ENCODE measurements at places on chromosomes 4 and X.
A peak's percentile ranks its signal among the peaks of the same experiment; 100 is the strongest.

GRCh38 chrX:97639526-97639925, 755.8 kb downstream of the RPA4 start:
- DNase-seq: no peak

GRCh38 chr4:144809056-144809640, 163.2 kb downstream of the HHIP start:
- no peak for DNase-seq

GRCh38 chr4:145881989-145882388, 56.6 kb downstream of the ZNF827 start:
- DNase-seq: no peak

DNA sequence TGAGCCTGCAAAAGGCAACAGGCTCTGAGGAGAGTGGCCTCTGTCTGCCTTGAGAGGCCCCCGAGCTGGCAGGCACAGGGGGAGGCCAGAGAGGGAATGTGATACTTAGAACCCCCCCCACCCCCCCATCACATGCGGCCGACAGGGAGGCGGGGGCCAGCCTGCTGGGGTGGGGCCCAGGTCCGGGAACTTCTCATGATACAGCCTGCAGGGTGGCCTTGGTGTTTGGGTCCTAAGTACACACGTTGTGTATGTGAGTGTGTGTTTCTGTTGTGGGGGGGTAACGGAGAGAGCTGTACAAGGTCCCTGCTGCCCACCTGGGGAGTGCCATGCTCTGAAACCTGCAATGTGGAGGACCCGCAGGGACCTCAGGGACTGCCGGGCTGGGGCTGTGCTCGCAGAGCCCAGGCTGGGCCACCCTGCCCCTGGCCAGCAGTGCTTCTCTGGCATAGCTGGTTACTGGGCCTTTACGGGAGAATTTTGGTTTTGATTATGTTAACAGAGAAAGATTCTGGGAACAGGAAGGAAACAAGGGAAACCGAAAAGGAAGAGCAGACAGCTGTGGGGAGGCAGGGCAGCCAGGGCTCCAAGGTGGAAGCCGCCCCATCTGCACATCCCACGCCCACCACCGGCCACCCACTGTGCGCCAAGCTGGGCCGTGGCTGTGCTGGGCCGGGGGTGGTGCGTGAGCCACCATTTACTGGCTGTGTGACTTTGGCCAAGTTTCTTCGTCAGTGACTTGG, 19.9 kb downstream of the SH3BP2 start:
- DNase-seq: no peak

GRCh38 chr4:100188829-100189228, 1.4 kb downstream of the DDIT4L start:
- DNase-seq: no peak

DNA sequence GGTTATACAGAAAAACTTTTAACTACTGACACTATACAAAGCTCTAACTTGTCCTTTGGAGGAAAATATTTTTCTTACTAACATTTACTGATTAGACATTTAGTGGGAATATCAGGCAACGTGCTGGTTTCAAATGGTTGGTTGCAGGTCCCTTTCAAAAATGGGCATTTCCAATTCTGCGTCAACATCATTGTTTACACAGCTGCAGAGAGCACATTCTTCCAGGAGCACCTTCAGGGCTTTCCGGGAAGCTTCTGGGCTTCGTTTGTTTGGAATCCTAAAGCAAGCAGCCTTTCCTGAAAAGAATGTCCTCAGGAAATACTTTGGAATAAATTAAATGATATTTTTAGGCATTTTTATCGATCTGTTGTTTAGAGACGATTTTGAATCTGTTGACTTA, 289.7 kb downstream of the TRIML1 start:
- DNase-seq: no peak

GRCh38 chr4:128812442-128813235, 3.1 kb downstream of the JADE1 start:
- DNase-seq: no peak

DNA sequence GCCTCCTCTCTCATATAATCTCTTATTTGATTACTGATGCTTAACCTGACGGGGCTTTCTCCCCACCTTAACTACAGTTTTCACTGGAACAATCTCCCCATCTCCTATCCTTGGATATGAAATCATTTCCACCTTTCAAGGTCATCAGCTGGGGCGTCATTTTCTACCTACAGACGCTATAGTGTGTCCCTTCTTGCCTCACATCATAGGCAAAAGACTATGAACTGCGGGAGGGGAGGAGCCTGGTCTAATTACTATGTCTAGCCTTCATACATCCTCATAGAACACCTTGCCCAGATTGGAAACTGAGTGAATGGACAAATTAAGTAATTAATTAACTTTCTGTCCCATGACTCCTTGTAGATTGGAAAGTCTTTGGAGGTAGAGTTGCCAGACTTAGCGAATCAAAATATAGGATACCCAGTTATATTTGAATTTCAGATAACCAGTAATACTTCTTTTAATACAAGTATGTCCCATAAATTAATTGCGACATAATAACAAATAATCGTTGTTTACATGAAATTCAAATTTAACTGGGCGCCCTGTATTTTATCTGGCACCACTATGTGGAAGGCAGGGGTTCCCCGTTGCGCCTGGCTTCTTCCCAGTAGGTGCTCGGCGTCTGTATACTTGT, 752 bp upstream of the ATP6AP2 start:
- no peak for DNase-seq

- no peak for DNase-seq
These were observed 192.2 kb downstream of the FGF13 start for GRCh38 chrX:138519296-138519695.

GRCh38 chr4:23305026-23305425, 584.8 kb downstream of the PPARGC1A start:
- DNase-seq: no peak

DNA sequence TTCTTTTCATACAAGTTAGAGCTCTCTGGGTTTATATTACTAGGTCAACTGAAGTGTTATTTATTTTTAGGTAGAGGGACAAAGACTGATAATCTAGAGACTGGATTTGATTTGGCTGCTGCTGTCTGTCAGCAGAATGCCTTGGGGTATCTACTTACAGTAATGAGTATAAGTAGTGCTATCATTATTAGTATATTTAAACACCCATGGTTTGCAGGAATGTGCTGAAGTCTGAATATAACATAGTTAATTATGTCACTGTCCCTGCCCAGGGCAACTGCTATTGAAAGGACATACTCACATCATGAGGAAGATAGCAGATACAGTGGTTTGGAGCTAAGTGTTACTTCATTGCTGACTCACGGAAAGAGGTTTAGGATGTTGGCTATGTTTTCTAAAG, 76.2 kb downstream of the PRRG1 start:
- no peak for DNase-seq

DNA sequence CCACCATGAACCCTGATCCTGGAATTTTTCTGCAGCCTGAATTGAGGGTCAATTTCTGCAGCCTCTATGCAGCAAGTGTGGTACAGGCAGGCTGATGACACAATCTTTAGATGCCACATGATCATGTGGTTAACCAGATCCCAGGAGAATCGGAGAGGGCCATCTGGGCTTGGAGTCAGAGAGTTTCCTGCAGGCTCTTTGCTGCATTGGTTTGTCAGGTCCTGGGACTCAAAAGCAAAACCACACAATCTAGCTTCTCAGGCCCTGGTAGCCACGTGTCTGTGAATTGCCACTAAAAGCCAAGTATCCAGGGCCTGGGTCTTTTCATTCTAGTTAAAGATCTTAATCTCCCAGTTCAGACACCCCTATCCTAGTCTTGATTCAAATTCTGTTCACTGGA, 464.5 kb downstream of the BCOR start:
- no peak for DNase-seq

GRCh38 chrX:70338290-70338689, 48.4 kb downstream of the KIF4A start:
- no peak for DNase-seq

DNA sequence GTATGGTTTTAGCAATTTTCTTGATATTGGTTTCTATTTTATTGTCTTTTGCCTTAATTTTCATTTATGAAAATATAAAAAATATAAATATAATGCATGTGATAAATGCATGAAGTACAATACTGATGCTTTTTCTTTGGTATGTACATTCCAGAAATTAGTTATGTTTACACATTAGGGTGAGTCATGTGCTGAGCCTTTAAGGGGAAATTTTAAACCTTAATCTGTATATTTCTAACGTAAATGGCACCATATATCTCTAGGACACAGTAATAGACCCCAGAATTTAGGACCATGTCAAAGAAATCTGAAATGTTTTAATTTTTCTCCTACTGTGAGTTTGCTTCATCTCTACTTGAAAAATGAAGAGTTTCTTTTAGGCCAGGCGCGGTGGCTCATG, 117.8 kb upstream of the SPRY1 start:
- DNase-seq: no peak

GRCh38 chr4:158936238-158936637, 166.6 kb upstream of the RAPGEF2 start:
- no peak for DNase-seq

- no peak for DNase-seq
These were observed 27.2 kb upstream of the SEC24B start for GRCh38 chr4:109406337-109406931.

- DNase-seq: peak; percentile 68
These were observed 104.6 kb upstream of the LRPAP1 start for GRCh38 chr4:3636646-3637320.

DNA sequence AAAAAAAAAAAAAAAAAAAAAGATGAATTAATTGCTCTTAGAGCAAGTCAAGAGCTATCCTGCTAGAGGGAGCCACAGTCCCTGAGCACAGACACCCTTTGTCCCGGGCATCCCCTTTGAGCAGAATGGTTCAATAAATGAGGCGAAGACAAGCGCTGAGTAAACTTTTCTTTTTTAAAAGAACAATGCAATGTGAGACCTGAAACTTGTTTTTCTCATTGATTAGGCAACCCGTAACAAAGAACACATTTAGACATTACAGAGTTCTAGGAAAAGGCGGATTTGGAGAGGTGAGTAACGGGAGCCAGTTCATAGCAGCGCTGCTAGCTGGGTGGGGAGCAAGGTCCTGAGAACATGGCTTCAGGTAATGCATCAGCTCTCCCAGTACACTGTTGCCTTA, 46.1 kb downstream of the GRK4 start:
- DNase-seq: no peak

DNA sequence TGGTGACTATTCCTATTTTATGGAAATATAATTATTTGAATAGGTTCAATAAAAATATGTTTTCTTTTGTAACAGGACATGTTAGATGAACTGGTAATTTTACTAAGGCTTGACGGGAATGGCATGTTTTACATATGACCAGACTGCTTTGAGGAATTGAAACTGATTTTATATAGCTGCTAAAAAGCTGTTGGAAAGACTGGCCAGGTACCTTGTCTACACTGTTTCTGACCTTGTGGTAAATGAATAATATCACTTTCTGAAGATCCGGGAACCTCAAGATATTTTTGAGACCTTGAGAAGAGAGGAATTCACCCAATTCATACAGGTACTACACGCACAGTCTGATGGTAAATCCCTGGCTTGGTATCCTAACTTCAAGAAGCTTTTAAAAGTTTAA, 42.1 kb upstream of the USP46 start:
- DNase-seq: no peak

DNA sequence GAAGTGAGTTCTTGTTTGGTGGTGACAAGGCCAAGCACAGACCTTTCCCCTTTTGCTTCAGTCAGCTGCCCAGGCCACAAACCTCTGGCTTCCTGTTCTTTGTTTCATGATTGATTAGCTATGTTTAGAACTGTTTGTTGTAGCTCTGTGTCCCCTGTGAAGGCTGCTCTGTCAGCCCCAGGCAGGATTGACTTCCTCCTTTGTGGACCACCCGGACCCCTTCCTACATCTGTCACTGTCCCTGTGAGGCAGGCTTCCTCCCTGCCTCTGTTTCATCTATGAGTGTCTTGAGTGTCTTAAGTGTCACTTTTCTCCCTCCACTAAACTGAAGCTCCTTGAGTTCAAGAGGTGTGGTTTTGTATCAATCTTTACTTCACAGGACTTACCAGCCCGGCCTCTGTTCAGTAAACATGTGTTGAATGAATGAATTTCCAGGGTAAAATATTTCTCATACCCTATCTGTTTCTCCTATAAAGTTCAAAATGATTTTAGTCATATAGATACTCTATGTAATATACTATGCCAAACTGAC, 83.5 kb downstream of the ZNF674 start:
- no peak for DNase-seq

GRCh38 chr4:168647646-168648375, 151.0 kb downstream of the PALLD start:
- DNase-seq: no peak

GRCh38 chrX:123424546-123424945, 240.5 kb downstream of the GRIA3 start:
- DNase-seq: no peak

DNA sequence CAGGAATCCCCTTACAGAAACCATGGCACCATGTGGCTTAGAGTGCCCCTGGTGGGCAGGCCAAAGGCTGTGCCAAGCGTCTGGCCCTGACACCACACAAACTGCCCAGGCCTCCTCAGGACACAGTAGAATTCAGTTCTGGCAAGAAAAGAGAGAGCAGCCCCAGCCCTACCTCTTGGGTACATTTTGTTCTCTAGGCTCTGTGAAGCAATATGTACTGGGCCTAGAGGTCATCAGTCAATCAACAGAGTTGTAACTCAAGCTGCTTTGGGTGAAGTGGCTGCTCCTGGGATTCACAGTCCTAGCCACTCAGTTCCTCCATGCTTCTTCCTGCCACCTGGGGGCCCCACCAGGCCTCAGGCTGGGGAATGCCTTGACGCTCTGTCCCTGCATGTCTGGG, 158.1 kb upstream of the MAMLD1 start:
- no peak for DNase-seq

DNA sequence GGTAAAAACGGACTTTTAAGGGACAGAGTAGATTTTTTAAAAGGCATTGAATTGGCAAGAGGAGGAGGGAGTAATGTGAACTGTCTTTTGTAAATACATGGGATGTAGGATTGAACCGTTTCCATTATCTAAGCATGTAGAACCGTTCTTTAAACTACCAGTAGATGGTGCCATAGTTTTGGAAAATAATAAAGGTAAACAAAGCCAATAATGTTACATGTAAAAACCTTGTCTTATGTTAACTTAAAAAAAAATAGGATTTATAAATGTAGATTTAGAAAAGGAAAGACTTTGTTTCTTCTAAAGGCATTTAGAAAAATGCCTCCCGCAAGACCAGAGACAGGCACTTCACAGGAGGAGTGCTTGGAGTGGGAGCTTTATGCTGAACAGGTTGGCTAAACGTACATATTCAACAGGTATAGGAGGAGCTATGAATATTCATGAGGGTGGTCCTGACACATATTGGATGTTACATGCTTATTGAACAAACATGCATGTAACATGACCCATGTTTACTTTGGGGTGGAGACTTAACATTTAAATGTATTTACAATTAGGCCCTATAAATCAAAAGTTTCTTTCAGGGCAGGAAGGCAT, 45.5 kb upstream of the FAM241A start:
- DNase-seq: no peak

DNA sequence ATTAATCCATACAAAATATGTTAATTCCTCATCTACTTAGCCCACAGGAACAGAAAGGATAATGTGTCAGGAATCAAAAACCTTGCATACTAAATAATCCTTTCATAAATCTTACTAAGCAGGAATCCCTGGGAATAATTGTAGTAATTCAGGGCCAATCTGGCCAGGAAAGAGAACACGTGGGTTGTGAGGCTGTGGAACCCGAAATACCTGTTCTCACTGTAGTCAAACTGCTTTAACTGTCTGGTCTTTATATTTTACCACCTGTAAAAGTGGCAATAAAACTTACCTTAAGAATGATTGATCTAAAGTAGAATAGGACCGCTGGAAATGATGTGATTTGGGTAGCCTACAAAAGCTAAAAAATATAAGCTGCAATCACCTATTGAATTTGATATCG, 1620.9 kb downstream of the STIM2 start:
- no peak for DNase-seq

Data from posterior cingulate gyrus (tissue), 11 donors.